ENCODE measurements at places on chromosomes 12 and 14. TPM values are rescaled to one million over a fixed set of nuclear protein-coding genes. Genes with fewer than 3 reads are reported as not detected.

GLIPR1L1 gene
- total RNA-seq = not detected

RPS6KA5 gene
- total RNA-seq = 3.1 TPM

CMA1 gene
- total RNA-seq = 0.52 TPM

DEGS2 gene
- 0.52 TPM for total RNA-seq

NABP2 gene
- total RNA-seq = 14.1 TPM

MBD6 gene
- 2.6 TPM for total RNA-seq

TAS2R31 gene
- total RNA-seq = 8.9 TPM

CDKL1 gene
- 8.4 TPM for total RNA-seq

SOAT2 gene
- under 0.01 TPM for total RNA-seq

ANG gene
- total RNA-seq = 3.7 TPM

PLEKHD1 gene
- under 0.01 TPM for total RNA-seq
